Mesothelial cell of epicardium (in vitro differentiated cells): ENCODE measurements at places on chromosomes 5 and 9. TPM values are rescaled to one million over a fixed set of nuclear protein-coding genes. Genes with fewer than 3 reads are reported as not detected.

IER5L gene
- 31.3 to 34.7 TPM (median 31.9 TPM) in 3 replicates for total RNA-seq

GRCh38 chr5:150253416-150254208, 36.0 kb downstream of the CAMK2A start:
- no peak for DNase-seq
- H3K36me3 ChIP-seq, result no peaks in the 10 kb centered on the region
- no peak overlapping the region for H3K4me3 ChIP-seq
- no peaks in the 10 kb centered on the region for H3K27me3 ChIP-seq
- no peaks in the 10 kb centered on the region for H3K4me1 ChIP-seq
- H3K27ac ChIP-seq, result no peak overlapping the region

DNA sequence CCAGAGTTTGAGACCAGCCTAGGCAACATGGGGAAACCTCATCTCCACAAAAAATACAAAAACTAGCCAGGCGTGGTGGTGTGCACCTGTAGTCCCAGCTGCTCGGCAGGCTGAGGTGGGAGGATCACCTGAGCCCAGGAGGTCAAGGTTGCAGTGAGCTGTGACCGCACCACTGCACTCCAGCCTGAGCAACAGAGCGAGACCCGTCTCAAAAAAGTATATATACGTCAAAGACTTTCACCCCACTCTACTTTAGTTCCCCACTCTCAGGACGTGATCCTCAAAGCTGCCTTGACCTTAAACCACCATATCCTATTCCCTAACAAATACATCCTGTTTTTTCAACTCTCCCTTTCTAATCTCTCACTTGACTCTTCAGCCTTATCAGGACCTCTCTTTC, 41.0 kb downstream of the PCDHGC5 start:
- peaks cover 16% of the 10 kb centered on the region for H3K36me3 ChIP-seq
- no peaks in the 10 kb centered on the region for H3K27me3 ChIP-seq
- DNase-seq, result no peak

DNA sequence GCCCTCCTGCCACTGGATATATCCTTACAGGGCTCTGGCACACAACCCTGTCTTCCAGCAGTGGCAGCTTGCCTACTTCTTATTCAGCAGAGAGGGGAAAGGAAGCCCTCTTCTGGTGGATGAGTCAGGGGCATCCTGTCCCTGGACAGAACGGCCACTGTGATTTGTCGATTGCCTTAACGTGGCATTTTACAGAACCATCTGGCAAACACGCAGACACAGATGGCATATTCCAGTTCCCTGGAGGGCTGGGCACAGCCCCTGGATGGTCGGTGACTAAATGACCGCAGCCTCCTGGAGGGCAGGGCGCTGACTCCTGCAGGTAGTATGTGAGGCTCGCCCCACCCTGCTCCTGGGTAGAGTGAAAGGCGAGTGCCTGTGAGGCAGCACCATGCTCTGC, 62.1 kb downstream of the DCP2 start:
- DNase-seq, result no peak
- no peak overlapping the region for H3K4me3 ChIP-seq
- peaks cover 17% of the 10 kb centered on the region for H3K36me3 ChIP-seq
- H3K4me1 ChIP-seq, result peaks cover 2% of the 10 kb centered on the region

GRCh38 chr5:132591145-132591544, 34.4 kb downstream of the RAD50 start:
- no peak for DNase-seq
- H3K27ac ChIP-seq, result no peak overlapping the region
- H3K4me3 ChIP-seq, result no peak overlapping the region
- H3K4me1 ChIP-seq, result peaks cover 3% of the 10 kb centered on the region
- peaks cover 28% of the 10 kb centered on the region for H3K36me3 ChIP-seq
- H3K27me3 ChIP-seq, result no peaks in the 10 kb centered on the region

- no peak overlapping the region for H3K4me3 ChIP-seq
- peaks cover 32% of the 10 kb centered on the region for H3K4me1 ChIP-seq
- no peaks in the 10 kb centered on the region for H3K27me3 ChIP-seq
- no peak overlapping the region for H3K27ac ChIP-seq
Observed at GRCh38 chr9:133518200-133518599, 6.6 kb downstream of the MYMK start.

- no peak overlapping the region for H3K4me3 ChIP-seq
- H3K27me3 ChIP-seq, result no peaks in the 10 kb centered on the region
- H3K27ac ChIP-seq, result no peak overlapping the region
- no peaks in the 10 kb centered on the region for H3K36me3 ChIP-seq
Observed at GRCh38 chr5:53035868-53036381, 46.8 kb downstream of the ITGA2 start.
